Tongue (tissue), 3 donors: ENCODE measurements at places on chromosomes 7 and 10.
A peak's percentile ranks its signal among the peaks of the same experiment; 100 is the strongest.

DNA sequence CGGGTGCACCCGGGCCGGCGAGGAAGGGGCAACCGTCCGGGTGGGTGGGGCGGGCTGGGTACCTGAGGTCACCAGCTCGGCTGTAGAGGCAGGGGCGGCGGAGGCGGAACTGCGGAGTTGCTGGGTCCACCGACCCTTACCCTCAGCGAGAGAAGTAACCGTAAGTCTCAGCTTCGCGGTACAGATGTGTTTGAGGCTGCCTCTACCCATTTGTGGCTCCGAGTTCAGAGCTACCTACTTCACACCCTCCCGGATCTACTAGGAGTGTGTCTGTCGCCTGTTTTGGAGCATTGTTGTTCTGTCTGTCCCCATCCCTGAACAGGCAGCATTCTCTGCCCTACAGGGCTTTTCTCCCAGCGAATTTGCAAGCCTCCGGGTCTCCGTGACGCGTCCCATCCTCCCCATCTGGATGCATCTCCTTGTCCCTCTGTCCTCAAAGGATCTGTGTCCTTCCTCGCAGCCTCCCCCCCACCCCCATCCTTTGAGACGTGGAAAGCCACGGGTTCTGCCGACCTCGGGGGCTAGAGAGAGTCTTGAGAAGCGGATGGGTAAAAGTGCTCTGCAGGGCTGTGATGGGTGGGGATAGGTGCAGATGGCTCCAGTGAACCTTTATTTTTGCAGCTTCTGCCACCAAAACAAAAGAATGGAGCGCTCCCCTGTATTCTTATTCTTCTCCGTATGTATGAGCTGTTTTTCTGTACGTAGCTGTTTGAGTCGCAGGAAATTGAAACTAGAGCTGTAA is 757 bp downstream of the ANKIB1 start:
- peak; percentile 43 for DNase-seq

DNA sequence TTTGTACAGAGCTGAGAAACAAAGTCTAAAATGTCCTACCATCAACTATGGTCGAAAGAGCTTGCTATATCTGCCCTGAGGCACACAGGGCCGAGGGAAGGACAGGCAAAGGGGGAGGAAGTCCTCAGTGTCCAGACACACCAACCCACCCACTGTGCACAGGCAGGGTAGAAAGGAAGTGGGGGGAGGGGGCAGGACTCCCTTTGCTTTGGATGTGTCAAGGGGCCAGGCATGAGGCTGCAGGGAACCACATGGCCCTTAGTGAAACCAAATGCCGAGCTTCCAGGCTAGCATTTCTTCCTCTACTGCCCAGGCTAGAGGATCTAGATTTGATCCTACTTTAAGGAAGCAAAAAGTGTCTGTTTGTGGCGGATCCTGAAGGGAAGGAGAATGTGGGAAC is 28.6 kb downstream of the KCNH2 start:
- DNase-seq: no peak

DNA sequence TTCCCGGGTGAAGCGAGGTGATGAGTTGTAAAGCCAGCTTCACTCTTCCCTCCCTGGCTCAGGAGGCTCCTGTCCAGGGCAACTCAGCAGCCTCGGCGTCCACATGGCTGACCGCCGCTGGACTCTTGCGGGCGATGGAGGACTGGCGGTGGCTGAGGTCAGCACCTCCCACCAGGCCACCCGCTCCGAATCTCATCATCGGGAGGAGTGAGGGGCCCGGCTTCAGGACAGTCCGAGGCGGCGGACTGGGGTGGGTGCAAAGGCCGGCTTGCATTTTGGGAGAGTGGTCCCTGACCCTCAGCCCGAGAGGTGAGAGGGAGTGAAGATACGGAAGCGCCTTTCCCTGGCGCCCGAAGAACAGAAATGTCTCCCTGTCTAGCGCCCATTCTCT is 759 bp downstream of the DNAJB12 start:
- DNase-seq: no peak

GRCh38 chr7:3544202-3544601 is 243.2 kb downstream of the SDK1 start:
- no peak for DNase-seq

GRCh38 chr10:44883593-44884331 is 27.4 kb upstream of the TMEM72 start:
- no peak for DNase-seq

- no peak for DNase-seq
Observed at GRCh38 chr7:146449625-146450024, 333.0 kb downstream of the CNTNAP2 start.

- no peak for DNase-seq
Observed at GRCh38 chr7:12103948-12104347, 107.1 kb upstream of the TMEM106B start.

- no peak for DNase-seq
Observed at GRCh38 chr10:7285522-7286322, 125.1 kb downstream of the SFMBT2 start.

- DNase-seq: no peak
Observed at GRCh38 chr7:112882022-112882421, 91.8 kb upstream of the TMEM168 start.

DNA sequence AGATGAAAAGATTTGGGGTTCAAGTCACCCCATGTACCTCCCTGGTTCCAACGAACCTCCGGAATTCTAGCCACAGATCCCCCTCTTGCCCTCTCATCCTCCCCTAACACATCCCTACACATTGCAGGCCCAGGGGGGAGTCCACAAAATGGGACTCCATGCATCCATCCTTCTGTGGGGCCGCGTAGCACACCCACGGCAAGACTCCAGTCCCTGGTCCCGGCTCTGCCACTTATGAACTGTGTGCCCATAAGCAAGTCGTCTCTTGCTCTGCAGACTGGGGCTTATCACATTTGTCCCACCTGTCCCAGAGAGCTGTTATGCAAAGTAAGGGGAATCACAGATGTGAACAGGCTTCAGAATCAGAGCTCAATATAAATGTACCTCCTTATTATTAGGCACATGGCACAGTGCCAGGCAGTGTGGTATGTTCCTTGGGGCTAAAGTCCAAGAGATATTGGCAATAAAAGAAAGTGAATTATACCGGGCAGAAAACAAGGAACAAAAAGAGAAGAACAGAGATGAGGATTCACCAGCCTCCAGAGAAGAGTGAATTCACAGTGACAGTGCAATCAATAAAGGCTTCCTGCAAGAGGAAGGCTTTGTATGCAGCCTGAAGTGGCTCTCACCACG is 73.9 kb downstream of the KCNMA1 start:
- DNase-seq: peak; percentile 56

DNA sequence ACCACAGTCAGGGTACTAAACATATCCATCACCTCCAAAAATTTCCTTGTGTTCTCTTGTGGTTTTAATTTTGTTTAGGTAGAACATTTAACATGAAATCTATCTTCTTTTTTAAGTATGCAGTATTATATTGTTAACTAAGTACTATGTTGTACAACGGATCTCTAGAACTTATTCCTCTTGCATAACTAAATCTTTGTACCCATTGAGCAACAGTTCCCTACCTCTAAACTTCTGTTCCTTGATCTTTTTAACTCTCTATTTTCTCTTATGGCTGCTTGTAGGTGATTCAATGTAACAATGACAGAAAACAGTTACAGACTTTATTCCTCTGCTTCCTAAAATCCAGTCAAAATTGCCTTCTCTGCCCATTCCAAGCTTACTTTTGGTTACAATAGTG is 9.9 kb downstream of the NRG3 start:
- DNase-seq: no peak

DNA sequence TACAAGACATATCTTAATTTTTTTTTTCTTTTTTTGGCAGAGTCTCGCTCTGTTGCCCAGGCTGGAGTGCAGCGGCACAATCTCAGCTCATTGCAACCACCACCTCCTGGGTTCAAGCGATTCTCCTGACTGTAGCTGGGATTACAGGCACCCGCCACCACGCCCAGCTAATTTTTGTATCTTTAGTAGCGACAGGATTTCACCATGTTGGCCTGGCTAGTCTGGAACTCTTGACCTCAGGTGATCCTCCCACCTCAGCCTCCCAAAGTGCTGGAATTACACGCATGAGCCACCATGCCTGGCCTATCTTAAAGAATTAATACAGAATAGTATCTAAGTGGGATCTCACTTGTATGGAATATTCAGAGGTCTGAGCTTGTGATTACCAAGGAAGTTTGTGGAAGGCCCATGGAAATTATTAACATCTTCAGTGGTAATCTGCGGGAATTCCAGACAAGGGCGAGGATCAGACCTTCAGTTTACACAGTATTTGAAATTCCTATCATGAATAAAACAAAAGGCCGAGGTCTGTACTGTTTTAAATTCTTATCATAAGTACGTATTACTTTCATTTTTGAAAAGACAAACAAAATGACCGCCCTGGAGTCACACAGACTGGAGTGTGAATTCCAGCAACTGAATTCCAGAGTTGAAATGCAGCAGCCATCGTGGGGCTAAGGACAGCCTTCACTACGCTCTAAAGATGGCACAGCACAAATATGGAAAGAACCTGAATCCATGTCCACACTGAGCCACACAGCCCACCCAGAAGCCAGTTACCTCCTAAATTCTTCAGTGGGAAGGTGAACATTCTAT is 16.7 kb downstream of the GPRIN2 start:
- no peak for DNase-seq

GRCh38 chr10:101817337-101818118 is 716 bp downstream of the OGA start:
- DNase-seq: peak; percentile 93

- no peak for DNase-seq
Observed at GRCh38 chr7:7257899-7258692, 75.8 kb downstream of the C1GALT1 start.

GRCh38 chr10:77507291-77507880 is 130.2 kb downstream of the KCNMA1 start:
- DNase-seq: peak; percentile 79

- no peak for DNase-seq
Observed at GRCh38 chr7:135208102-135208793, 3.1 kb downstream of the WDR91 start.

DNA sequence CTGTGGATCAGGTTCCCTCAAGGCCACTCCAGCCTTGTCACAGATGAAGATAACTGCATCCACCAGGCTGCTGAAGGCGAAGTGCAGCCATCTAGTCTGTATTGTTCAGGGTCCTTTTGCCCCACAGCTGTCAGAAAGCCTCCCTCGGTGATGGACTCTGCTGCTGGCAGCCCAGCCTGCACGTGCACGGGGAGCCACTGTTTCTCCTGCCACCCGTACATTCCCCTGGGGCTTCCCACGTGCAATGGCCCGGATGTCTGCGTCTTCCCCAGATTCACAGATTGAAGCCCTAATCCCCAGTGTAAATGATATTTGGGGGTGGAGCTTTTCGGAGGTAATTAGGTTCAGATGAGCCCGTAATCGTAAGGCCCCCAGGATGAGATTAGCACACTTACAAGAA is 46.6 kb upstream of the VIPR2 start:
- no peak for DNase-seq

DNA sequence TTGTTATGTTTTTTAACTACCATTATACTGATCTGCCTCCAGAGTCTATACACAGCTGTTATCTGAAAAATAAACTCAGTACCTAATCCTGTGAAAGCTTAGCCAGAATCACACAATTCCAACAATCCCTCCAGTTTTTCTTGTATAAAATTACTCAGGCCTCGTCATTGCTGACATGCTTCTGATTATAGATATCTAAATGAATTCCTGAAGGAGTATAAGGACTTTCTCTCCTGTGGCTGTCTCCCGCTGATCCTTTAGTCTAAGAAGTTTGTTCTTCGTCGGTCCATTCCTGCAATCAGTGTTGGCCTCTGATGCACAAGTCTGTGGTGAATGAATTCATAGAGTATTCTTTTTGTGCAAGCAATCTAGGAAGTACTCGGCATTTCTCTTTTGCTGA is 288.9 kb upstream of the SEMA3C start:
- DNase-seq: peak; percentile 38

DNA sequence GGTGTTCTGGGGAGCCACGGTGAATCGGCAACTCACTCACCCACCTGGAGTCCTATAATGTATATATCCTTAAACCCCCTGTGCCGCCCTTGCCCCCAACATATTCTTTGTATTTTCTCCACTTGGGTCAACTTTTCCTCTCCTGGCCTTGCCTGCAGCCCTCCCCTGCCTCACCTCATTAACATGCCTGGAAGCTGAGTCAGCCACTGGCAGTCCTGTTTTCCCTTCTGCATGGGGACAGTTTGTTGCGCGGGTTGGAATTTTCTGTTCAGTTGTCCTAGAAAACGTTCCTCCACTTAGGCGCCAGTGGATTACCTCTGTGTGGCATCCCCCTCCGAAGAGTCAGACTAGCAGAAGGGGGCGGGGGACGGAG is 97.4 kb downstream of the C10orf105 start:
- DNase-seq: no peak

- no peak for DNase-seq
Observed at GRCh38 chr10:90936276-90936659, 15.4 kb upstream of the ANKRD1 start.

GRCh38 chr10:89679986-89680385 is 21.4 kb upstream of the KIF20B start:
- DNase-seq: no peak

GRCh38 chr7:147653456-147653855 is 937.1 kb upstream of the C7orf33 start:
- DNase-seq: no peak

DNA sequence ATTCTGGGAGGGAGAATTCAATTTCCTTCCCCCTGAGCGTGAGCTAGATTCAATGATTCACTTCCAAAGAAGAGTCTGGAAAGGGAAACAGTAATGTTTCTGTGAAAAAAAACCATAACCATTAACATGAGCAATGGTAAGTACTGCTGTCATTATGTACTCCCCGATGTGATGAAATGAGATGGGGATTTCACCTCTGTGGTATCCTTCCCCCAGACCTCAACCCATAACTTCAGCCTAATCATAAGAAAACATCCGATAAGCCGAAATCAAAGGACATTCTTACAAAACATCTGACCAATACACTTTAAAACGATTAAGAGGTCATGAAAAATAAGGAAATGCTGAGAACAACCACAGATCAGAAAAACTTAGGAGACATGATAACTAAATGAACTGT is 27.2 kb downstream of the EZH2 start:
- DNase-seq: no peak

DNA sequence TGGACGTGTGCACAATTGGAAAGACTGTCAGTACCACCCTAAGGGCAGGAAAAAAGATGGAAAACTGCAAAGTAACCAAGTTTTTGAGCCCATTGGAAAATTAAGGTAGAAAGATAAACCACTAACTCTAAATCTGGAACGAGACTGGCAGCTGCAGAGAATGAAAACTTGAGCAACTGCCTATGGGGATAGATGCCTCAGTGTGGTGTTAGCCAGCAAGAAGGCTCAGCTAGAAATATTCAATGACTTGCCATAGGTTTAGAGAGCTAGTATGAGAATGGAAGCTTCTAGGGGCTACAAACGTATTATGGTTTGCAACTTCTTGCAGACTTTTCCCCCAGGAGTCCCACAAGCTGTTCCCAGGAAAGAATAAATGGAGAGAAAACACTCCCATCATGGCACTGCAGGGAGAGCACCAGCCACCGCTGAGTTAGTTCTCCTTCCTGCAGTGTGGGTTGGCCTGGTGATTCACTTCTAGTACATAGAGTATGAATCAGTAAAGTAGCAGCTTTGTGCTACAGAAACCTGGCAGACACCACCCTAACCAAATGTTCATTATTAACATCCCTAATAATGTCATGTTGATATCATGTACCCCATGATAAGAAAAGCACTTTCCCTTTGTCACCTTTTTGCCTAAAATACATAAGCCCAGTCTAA is 372.4 kb upstream of the VWC2 start:
- DNase-seq: no peak

GRCh38 chr7:90817846-90818245 is 221.7 kb downstream of the CDK14 start:
- DNase-seq: no peak
